Non-pigmented ciliary epithelial cell (primary cell): ENCODE measurements at places on chromosomes 16 and 17.

DNA sequence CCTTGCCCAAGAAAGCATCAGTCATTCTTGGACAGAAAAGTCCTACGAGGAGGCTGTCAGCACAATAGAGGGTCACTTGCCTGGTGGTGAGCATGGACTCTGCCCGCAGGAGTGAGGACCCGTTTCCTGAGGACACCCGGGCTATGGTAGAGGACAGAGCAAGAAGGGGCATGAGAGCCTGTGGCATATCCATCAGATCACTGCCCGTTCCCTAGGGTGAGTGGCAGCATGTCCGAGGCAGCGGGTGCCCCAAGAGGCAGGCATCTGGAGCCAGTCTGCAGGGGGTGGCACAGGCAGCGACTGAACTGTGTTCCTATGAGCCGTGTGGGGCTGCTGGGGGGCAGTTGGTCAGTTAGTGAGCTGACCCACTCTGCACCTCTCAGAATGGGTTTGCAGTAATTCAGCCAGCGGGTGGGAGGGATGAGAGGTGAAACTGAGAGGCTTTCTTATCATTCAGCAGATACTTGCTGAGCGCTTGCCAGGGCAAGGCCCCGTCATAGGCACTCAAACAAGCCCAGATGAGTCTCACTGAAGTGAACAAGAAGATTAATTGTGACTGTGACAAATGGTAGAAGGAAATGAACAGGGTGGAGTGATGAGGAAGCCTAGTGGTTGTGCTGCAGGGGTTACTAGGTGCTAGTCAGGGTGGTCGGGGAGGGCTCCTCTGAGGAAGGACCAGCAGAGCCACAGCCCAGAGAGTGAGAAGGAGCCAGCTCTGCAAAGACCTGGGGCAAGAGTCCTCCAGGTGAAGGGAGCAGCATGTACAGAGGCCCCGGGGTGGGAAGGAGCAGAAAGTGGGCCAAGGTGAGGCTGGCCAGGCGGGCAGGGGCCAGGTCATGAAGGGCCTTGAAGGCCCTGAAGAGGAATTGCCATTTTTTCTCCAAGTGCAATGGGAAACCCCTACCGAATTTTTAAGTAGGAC lies 87.9 kb downstream of the CLEC16A start:
- DNase-seq, result no peak

- DNase-seq, result no peak
Measured at GRCh38 chr16:65624229-65624628, 502.4 kb upstream of the CDH11 start.

GRCh38 chr17:12007466-12007865 lies 10.2 kb upstream of the ZNF18 start:
- no peak for DNase-seq

- peak; percentile 23 for DNase-seq
Measured at GRCh38 chr16:11708421-11708820, 34.2 kb downstream of the TXNDC11 start.

DNA sequence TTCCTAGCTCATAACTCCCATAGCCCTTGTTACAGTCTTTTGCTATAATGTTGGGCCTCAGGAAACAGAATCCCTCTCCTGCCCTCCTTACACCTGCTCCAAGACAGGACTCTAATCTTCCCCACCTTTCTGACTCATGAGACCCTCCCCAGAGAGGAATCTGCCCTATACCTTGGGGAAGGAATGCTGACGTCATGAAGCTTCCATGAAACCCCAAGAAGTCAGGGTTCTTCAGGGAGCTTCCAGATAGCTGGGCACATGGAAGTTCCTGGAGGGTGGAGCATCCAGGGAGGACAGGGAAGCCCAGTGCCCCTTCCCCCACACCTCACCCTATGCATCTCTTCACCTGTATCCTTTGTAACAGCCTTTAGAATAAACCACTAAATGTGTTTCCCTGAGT lies 285.7 kb downstream of the SOX9 start:
- DNase-seq, result no peak

DNA sequence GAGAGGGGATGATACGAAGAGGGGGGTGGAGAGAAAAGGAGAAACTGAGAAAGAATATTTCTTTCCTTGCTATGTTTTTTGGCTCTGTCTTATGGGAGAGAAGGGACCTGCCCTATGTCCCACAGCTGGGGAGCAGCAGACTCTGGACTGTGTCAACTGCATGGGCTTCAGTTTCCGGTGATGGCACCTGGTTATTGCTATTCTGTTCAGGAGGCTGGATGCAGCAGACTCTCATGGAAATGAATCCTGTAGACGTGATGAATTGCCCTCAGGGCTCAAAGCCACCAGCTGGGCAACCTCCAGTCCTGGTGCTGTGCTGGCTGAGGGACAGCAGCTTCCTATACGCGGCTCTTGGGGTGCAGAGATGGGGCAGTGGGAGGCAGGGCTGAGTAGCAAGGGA lies 121.2 kb downstream of the HAPSTR1 start:
- DNase-seq, result no peak

GRCh38 chr17:80095038-80095843 lies 6.1 kb upstream of the GAA start:
- no peak for DNase-seq

DNA sequence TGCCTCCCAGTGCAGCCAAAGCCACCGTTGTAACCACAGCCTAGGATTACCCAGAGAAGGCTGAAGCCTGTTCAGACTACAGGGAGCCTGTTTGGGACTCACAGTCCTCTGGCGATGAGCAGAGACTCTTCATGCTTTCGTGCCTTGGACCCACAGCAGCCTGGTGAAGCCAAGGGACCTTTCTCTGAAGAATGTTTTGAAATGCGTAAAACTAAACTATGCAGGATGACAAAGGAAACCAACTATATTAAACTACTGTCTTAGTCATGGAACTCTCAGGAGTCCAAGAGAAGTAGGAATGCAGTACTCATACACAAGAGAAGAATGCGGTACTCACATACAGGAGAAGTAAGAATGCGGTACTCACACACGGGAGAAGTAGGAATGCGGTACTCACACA lies 20.9 kb downstream of the ABR start:
- DNase-seq, result peak; percentile 42

GRCh38 chr16:3490911-3491629 lies 4.2 kb downstream of the C16orf90 start:
- DNase-seq, result no peak

DNA sequence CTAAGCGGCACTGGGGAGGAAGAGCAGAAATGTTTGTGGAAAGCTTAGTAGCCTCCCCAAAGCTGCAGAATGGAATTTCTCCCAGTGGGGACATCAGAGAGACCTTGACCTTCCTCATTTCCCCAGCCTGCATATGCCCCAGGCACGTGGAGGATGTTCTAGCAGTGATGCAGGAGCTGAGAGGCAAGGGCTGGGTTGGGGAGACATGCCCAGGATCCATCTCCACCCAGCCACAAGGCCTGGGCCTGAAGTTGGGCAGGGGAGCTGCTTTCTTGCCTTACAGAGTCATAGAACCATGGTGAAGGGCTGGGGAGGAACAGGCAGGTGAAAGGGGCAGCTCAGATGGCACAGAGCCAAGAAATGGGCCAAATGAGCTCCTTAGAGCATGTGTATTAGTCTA lies 104.0 kb downstream of the TMEM132E start:
- DNase-seq, result no peak

DNA sequence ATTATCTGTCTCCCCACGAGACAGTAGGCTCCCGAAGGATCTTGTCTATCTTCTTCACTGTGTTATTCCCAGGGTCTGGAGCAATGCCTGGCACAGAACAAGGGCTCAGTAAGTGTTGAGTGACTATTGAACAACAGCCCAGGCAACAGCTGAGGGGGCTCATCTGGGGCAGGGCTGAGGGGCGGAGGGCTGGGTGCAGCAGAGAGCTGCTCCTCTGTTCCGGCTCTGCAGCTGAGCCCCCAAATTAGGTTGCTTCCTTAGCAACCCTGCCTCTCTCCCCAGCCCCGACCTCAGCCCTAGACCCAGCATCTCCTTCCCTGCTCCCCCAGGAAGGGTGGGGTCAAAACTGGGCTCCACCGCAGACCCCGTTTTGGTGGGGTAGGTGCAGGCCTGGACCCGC lies 32.2 kb downstream of the ITGAE start:
- no peak for DNase-seq

DNA sequence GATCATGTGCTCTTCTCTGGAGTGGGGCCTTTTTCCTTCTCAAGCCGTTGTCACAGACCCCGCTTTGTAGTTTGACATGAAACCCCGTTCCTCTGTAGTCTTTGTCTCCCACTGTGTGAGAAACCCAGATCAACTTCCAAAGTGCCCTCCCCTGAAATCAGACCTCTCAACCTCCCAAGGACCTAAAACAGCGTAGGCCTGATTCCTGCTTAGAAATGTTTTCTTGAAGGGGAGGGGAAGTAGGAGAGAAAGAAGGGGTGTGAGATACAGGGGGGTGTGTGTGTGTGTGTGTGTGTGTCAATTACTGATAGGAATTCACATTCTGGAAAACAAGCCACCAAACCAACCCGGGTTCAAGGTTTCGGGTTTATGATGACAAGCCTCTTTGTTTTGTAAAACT lies 1.4 kb downstream of the UBE2O start:
- DNase-seq, result no peak

DNA sequence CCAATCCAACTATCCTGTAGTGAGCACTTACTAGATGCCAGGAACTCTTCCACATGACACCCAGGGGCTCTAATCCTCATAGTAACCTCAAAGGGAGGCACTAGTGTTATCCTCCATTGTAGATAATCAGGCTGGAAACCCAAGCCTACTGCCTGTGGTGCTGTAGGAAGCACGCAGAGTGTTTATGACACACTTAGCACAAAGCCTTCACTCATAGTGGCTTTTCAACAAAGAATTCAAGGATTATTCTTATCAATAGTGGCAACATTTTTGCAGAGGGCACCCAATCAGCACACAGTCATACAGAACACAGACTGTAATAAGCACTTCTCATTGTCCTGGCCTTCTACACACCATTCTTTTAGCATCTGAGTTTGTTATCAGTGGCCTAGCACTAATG lies 18.5 kb upstream of the SOX9 start:
- DNase-seq, result no peak

- DNase-seq, result no peak
Measured at GRCh38 chr17:27764589-27764988, 35.7 kb downstream of the NOS2 start.

- DNase-seq, result no peak
Measured at GRCh38 chr17:60851181-60851580, 173.5 kb downstream of the BCAS3 start.

- no peak for DNase-seq
Measured at GRCh38 chr17:28306954-28307401, 12.0 kb upstream of the TMEM97 start.

DNA sequence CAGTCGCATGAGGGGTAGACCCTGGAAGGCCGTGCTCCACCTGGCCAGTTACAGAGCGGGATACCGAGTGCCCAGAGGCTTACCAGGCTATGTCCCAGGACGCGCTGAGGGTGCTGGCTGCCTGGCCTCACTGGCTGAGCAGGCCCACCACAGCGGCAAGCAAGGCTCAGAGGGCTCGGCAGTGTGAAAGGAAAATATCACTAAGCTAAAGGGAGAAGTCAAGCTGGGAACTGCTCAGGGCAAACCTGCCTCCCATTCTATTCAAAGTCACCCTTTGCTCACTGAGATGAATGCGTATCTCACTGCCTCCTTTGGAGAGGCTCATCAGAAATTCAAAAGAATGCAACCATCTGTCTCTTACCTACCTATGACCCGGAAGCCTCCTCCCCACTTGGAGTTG lies 37.4 kb downstream of the CCDC57 start:
- no peak for DNase-seq

DNA sequence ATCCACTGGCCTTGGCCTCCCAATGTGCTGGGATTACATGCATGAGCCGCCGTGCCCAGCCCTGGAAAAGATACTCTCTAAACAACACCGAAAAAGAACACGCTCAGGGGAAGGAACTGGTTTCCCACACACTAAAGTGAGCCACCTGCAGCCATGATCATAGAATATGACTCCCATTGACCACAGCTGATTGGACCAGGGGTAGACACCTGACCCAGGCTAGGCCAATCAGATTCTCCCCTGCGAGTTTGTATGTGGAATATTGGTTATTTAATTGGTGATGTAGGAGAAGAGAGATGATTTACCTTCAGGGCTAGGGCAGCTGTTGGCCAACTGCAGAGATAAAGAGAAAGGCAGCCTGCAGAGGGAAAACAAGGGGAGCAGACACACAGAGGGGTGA lies 9.0 kb upstream of the GGA2 start:
- no peak for DNase-seq

GRCh38 chr17:50063561-50064252 lies 7.8 kb downstream of the ITGA3 start:
- DNase-seq, result no peak

DNA sequence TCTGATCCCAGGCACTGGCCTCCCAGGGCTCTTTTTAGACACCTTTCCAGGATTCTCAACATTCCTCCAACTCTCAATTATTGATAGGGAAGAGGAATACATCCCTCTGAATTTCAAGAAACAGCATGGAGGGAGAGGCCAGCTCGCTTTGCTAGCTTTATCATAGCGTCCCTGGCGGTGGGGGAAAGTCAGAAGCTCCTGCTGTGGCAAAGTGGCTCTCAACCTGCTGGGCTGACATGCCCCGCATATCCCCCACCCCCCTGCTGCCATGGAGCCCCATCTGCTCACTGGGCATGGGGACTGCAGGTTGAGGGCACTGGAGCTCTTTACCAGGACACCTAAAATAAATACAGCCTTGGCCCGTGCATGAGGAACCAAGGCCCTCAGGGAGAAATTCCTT lies 140.3 kb downstream of the SLC39A11 start:
- DNase-seq, result no peak

DNA sequence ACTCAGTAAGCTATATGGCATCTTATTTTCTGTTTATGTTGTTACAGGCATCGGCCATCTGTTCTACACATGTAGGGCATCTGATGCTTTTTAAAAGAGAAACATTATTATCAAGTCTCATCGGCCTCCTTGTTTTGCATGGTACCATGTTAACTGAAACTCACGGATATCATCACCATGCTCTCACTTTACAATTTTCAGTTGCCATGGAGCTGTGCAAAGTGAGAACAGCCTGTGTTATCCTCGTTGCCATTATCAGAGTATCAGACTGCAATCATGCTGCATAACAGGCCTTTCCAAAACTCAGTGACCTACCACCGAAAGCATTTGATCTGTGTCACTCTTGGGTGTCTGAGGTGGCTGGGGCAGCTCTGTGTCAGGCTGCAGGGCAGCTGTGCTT lies 110.3 kb downstream of the C17orf67 start:
- DNase-seq, result no peak

- peak; percentile 75 for DNase-seq
Measured at GRCh38 chr17:69607162-69607834, 192.8 kb downstream of the MAP2K6 start.

DNA sequence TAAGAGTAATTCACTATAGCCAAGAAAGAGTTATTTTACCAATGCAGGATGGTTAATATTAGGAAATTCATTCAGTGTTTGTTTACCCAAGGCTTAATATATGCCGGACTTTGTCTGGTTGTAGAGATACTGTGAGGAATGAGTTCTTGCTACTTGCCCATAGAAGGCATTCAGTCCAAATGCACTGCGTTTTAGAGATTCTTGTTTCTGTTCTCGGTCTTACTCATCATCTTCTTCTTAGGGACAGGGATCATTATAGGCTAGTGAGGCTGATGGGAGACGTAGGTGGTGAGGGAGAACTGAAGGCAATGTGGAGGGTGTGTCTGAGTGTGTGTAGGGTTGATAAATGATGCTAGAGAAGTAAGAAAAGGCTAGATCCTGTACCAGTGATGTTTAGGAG lies 90.7 kb downstream of the OR1D5 start:
- no peak for DNase-seq

- no peak for DNase-seq
Measured at GRCh38 chr17:3750926-3751325, 27.2 kb downstream of the HASPIN start.
